Kasumi-1 (cell line): ENCODE measurements at places on chromosomes 1 and 21.

GRCh38 chr1:175521249-175522040 lies 221.9 kb downstream of the TNR start:
- DNase-seq, result no peak

- peak; percentile 96 for DNase-seq
Observed at GRCh38 chr1:53681351-53681976, 57.5 kb downstream of the GLIS1 start.

DNA sequence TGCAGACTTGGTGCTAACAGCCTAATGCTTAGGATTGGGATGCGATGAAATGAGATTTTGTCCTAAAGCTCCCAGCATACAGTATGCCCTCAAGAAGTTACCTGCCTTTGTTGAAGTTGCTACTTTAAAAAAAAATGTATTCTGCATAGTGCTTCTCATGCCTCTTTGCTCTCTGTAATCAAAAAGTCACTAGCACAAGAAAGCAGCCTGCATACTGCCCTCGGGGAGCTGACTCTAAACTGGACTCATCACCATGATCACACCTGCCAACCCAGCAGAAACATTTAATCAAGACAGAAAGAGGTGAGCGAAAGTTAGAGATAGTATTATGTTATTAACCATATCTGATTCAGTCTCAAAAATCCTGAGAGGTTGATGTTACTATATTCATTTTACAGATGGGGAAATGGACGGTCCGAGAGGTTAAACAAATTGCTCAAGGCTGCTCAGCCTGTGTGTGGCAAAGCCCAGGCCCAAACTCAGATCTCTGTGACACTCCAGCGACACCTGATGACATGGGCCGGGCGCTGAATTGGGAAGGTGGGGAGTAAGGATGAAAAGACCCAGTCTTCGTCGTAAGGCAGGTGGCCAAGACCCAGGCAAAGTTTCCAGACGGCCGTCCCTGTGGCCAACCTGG lies 1.1 kb downstream of the BATF3 start:
- no peak for DNase-seq

DNA sequence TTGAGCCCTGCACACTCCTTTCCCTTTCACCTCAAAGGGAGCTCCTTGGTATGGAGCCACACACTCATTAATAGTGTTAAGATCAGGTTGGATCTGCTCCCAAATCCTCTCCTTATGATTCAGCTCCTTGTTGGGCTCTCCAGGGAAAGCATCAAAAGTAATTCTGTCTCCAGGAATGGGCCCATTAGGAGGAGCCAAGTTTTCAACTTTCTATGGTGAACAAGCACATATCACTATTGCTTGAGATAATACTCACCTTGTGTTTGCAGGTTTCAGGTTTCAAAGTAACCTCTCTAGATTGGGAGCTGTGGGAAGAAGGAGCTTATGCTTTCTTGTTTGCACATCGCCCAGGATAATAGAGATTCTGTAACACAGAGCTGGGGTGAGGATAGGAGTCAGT lies 164.8 kb downstream of the TNFSF18 start:
- no peak for DNase-seq

DNA sequence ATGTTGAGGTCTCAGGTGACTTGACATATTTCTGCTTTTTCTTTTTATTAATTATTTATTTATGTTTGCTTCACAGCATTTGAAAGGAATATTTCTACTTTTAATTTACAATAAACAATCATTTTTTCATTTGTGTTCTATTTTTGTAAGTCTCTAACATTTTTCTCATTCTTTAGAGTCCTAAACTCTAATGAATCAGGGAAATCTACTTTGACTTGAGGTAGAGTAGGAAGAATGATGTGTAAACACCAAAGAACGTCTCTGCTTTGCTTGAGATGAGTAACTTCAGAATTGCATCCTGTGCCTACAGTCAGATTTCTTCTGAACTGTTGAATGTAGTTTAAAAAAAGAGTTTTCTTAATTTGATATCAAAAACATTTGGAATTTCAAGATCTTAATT lies 65.2 kb downstream of the CNST start:
- no peak for DNase-seq

GRCh38 chr1:160671603-160672517 lies 25.0 kb upstream of the SLAMF1 start:
- DNase-seq, result no peak

- DNase-seq, result no peak
Observed at GRCh38 chr1:46659307-46659870, 8.8 kb downstream of the ATPAF1 start.

- DNase-seq, result no peak
Observed at GRCh38 chr1:110722807-110723206, 48.1 kb upstream of the KCNA3 start.

GRCh38 chr1:54249819-54250435 lies 50.0 kb downstream of the MRPL37 start:
- peak; percentile 89 for DNase-seq

DNA sequence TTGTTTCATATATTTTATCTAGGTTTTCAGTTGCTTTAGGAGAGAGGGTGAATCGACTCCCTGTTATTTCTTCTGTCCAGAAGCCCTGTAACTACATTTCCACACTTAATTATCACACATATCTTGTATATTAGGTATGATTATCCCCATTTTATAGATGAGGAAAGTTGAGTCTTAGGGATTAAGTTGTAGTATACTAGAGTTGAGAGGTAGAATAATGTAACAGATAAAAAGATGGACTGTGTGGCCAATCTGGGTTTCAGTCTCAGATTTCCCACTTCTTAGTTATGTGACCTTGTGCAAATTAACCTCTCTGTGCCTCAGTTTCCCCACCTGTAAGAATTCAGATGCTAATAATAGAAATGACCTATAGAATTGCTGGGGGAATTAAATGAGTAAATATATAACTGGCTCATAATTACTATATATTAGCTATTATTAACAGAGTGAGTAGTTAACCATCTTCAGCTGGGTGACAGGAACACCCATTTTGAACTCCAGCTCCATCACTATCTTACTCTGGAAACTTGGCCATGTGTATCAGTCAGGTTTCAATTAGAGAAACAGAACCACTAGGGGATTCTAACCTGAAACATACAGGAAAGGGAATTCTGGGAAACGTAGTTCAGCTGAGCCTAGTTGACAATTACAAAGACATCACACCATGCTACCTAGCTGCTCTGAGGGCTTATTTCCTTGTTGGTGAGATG lies 20.4 kb upstream of the FOXO6 start:
- no peak for DNase-seq

- DNase-seq, result peak; percentile 58
Observed at GRCh38 chr1:99725996-99726395, 40.4 kb downstream of the FRRS1 start.

GRCh38 chr1:100073531-100073930 lies 59.2 kb downstream of the SASS6 start:
- no peak for DNase-seq

GRCh38 chr1:53061859-53062707 lies at the start of gene PODN:
Gene PODN (plus strand): TSS chr1:53062213. CDS start chr1:53069856, 7,643 bp downstream.
- DNase-seq, result peak; percentile 38

GRCh38 chr1:172832006-172832725 lies 173.3 kb downstream of the FASLG start:
- DNase-seq, result no peak

DNA sequence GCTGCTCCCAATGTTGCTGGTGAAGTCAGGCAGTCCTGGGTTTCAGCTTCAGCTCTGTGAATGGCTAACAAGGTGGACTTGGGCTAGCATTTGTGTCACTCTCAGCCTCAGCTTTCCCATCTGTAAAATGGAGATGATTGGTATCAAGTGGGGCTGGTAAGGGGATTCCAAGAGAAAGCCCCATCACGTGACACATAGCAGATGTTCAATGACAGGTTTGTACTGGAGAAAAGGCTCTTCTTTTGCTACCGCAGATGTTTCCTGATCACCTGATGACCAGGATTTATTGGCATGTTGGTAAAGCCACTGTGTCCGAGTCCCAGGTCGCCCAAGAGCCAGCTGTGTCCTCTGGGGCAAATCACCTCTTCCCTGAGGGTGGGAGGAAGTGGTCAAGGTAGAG lies 335.0 kb downstream of the MATN1 start:
- DNase-seq, result no peak

GRCh38 chr1:203985676-203986075 lies 87.2 kb upstream of the SOX13 start:
- DNase-seq, result no peak

DNA sequence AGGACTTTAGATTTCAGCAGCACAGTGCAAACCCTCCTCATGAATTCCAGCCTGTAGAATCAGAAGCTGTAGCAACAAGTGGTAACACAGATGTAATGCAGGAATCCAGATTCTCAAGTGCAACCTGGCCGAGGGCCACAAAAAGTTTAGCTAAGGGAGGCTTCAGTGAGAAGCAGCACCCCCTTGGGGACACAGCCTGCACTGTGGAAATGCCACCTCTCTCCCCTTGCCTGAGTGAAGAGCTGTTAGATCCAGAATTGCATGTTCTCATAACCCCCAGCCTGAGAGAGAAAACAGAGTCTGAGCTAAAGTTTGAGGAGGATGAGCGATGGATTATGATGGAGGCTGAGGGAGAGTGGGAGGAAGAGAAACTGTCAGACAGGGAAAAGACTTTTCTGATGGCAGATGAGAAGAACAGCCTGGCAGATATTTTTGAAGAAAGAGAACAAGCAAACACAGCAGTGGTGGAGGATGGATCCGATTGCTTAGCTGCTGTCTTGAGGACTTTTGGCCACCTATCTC lies 80.5 kb upstream of the BMP8A start:
- peak; percentile 46 for DNase-seq

DNA sequence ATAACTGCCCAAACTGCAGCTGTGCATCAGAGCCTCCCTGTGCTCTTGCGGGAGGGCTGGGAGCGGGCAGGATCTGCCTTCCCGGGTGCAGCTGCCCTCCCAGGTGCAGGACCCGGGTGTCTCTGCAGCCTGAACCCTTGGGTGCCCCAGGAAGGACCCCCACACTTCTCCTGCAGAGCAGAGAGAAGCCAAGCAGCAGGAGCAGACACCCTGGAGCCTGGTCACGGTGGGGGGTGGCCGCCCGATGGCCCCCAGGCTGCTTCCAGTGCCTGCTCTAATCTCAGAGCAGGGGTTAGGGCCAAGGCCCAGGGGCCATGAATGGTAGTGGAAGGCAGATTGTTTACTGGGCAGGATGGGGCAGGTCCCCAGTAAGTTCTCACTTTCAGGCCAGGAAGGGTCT lies 83.0 kb downstream of the RHOU start:
- no peak for DNase-seq

GRCh38 chr1:42370876-42371549 lies 9.6 kb upstream of the RIMKLA start:
- no peak for DNase-seq

DNA sequence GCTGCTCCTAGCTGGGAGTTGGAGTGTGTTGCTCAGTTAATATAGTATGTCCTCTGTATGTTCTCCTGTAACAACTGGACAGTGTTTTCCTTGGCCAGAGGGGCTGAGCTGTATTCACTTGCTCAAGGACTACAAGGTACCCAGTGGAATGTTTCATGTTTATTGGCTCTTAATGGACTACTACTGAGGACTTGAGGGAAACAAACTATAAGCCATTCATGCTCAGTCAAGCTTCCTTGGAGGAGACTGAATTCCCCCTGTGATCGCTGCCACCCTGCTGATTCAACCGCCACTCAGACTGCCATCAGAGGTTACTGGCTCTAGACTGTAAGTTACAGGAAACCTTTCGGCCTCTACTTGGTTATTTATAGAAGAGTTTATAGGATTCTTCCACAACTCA lies 166.6 kb downstream of the ZC3H11B start:
- no peak for DNase-seq

- no peak for DNase-seq
Observed at GRCh38 chr1:162502928-162503327, 5.3 kb downstream of the UHMK1 start.

GRCh38 chr21:44926331-44927101 lies 5.8 kb upstream of the ITGB2 start:
- peak; percentile 15 for DNase-seq

- DNase-seq, result no peak
Observed at GRCh38 chr1:186845576-186846210, 16.9 kb downstream of the PLA2G4A start.

- no peak for DNase-seq
Observed at GRCh38 chr1:14367451-14367850, 231.0 kb upstream of the KAZN start.

GRCh38 chr1:101460739-101461138 lies 223.9 kb downstream of the S1PR1 start:
- no peak for DNase-seq

GRCh38 chr1:234559152-234559901 lies 50.7 kb downstream of the IRF2BP2 start:
- DNase-seq, result no peak

DNA sequence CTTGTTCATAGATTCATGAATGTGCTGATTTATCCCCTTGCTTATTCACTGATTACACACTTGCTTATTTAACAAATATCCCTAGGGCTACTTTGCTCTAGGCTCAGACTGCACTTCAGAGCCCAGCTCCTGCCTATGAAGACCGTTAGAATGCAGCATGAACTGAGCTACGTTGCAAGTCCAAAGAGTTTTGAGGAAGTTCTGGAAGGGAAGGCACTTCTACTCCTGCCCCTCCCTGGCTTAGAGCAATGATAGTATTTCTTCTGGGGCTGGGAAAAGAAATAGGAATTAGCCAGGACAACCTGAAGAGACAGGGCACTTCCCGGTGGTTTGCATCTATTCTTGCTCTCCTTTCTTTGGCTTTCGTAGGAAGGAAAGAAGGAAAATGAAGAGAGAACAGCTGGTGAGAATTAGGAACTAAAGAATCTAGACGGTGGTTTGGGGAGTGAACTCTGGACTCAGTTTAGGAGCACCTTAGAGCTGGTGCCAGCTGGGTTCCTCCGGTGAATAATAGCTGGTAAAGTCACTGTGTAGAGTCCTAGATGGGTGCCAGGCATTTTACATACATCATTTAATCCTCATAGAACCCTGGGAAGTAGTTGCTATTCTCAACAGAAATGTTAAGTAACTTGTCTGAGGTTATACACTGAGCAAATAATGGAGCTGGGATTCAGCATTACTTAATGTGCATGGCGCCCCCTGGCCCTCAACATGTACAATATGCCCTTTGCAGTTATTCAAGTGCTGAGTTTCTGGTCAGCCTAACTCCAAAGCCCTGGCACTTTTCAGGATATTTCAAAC lies 65.9 kb downstream of the NDUFS5 start:
- peak; percentile 76 for DNase-seq

DNA sequence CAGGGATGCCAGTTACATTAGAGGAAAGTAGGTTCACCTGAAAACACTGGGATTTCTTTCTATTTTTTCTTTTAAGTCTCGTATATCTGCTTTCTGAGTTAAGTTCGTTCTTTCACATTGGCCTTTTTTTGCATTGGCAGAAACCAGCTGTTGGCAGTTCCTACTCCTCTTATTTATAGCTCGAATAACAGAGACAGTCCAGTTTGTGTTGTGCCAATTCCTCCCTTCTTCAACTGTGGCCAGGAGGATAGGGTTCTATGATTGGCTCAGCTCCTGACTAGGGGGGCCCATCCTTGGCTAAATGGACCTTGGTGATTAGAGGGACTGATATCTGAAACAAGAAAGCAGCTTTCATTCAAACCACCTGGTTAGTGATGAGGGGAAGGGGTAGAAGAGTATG lies 115.8 kb downstream of the RPS6KC1 start:
- DNase-seq, result no peak

GRCh38 chr1:152904688-152905440 lies 3.5 kb upstream of the IVL start:
- no peak for DNase-seq
